Right kidney (tissue), 9 donors: ENCODE measurements at places on chromosomes 1 and 21.
A peak's percentile ranks its signal among the peaks of the same experiment; 100 is the strongest.

DNA sequence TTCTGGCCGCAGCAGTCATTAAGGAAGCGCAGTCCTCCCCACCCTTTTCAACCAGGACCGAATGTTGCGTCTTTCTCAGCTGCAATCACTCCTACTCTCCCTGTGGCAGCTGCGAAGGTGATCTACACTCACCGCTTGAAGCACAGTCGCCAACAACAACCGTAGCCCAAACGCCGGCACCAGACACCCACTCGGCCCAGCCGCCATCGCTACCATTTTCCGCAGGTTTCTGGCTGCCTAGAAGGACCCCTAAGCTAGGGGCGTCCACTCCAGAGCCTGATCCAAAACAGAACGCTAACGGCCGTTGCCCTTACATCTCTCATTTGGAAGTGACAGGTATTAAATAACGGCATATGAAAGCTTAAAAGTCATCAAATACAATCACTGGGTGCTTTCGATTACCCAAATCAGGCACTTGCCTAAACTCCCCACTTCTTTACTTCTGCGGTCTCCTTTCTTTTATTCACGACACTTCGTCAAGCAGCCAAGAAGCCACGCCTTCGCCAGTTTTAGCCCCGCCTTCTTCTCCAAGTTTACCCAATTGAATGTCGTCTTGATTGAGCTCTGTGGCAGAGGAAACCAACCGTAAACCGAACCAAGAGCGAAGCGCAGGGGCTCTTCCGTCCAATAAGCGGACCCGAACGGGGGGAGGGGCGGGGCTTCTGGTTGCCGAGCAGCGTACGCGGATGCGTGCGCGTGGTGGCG is at the start of gene SELENOF:
TSS of gene SELENOF (minus strand) at position 231 of the 705 bp plus-strand sequence. CDS start at position 216, 15 bp downstream.
- peak; percentile 99 for DNase-seq

DNA sequence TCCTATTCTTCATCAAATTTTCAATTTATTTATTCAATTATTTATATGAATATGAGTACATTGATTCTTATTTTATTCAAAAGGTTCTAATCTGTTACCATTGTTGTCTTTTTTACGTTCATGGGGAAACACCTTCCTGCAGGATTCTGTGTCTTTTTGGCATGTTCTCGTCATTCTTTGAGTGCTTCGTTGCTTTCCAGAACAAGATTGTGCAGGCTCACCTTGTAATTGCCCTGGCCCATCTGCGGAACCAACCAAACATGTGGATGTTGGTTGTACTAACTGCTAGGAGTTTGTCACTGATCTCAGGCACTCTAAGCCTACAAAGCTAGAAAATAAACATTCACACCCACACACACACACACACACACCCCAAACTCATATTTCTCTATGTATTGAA is 182.1 kb downstream of the TTLL7 start:
- no peak for DNase-seq

- DNase-seq = no peak
Observed at GRCh38 chr1:1911350-1912041, 3.6 kb upstream of the CALML6 start.

- no peak for DNase-seq
Observed at GRCh38 chr1:162543228-162543627, 18.3 kb upstream of the UAP1 start.

DNA sequence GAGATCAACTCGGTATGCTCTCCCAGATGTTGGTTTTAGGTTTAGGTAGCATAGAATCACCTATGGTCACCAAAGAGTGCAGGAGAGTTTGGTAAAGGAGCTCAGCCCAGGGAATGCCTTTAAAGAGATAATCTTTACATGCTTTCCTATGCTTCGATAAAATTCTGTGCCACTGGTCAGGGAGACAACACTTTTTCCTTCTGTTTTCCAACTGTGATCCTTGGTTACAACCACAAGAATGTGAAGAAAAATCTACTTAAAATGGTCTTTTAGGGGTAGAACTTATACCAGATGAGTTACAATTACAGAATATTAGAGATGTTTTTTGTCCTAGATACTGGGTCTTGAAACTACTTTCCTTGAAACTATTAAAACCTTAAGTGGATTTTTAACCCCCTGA is 895.6 kb downstream of the TTLL7 start:
- no peak for DNase-seq

DNA sequence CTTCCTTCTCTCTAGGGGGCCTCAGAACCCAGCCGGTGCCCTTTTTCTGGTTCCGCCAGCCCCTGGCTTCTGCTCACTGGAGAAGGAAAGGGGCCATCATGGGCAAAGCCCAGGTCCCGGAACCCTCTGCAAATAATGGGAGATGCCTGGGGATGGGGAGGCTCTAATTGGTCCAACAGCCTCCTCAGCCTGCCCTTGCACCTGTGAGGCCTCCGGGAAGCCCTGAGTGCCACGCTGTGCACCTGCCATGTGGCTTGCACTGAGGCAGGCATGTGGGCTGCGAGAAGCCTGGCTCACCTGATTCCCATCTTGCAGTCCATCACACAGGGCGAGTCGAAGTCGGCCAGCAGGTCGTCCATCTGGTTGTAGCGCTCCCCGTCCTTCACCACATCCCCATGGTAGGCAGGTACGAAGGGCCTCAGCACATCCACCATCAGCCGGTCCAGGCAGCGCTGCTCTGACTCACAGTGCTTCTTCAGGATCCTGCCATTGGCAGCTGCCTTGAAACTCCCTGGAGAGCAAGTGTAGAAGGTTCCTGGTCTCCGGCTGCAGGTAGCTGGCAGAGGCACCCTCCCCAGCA is 92.1 kb downstream of the ITPKB start:
- no peak for DNase-seq

DNA sequence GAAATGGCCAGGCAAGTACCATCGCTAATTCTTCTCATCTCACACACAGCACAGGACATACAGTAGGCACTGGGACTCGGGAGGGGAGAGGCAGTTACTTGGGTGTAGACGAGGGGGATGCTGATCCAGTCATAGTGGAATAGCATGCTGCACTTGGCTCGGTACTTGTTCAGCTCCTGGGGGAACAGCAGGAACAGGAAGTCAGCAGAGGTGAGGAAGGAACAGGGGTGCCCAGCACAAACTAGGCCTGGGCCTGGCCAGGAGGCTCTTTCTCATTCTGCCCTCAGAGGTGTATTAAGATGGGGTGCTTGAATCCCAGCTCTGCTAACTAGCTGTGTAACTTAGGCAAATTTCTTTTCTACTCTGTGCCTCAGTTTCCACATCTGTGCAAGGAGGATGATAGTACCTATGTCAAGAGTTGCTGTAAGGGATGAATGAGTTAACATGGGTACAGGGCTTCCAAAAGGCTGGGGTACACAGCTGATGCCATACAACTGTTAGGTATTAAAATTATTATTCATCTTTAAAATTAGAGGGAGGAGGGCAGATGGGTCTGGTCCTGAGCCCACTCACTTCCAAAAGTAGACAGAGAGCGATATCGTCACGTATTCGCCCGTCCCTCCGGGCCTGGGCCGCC is 2.4 kb downstream of the BEST4 start:
- no peak for DNase-seq
